ENCODE measurements at places on chromosomes 13 and 19.

- DNase-seq: no peak
These were observed 31.0 kb downstream of the CILP2 start for GRCh38 chr19:19568802-19569756.

DNA sequence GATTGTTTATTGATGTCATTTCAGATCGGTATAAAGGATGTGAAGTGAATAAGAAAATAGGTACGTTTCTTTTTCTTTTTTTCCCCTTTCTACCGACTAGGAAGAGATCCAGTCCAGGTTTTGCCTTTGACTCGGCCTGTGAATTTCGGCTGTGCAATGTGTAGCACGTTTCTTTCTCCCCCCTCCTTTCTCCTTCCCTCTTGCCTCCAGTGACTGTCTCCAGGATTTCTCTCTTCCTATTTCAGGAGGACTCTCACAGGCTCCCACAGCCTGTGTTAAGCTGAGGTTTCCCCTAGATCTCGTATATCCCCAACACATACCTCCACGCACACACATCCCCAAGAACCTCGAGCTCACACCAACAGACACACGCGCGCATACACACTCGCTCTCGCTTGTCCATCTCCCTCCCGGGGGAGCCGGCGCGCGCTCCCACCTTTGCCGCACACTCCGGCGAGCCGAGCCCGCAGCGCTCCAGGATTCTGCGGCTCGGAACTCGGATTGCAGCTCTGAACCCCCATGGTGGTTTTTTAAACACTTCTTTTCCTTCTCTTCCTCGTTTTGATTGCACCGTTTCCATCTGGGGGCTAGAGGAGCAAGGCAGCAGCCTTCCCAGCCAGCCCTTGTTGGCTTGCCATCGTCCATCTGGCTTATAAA lies at the start of gene GPC6:
TSS of gene GPC6 (plus strand) at position 185 of the 657 bp plus-strand sequence.
- peak; percentile 74 for DNase-seq

DNA sequence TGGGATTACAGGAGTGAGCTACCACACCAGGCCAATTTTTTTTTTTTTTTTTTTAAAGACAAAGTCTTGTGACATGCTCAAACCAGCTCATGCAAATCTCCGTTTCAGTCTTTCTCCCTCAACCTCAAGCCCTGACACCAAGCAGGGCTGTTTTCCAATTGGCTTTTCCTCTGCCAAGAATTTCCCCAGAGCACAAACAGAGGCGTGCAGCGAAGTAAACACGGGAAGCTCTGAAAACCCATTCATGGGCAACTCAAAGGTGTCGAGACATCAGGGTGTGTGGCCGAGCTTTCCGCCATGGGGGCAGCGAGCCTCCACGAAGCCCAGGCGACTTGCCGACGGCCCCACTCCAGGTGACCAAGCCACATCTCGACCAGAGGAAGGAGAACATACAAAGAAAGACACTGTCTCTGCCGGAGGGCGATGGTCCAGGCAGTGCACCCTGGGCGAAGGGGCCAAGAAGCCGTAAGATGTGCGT lies 70.0 kb downstream of the INSR start:
- no peak for DNase-seq

GRCh38 chr13:74107598-74107997 lies 26.6 kb downstream of the KLF12 start:
- DNase-seq: no peak

DNA sequence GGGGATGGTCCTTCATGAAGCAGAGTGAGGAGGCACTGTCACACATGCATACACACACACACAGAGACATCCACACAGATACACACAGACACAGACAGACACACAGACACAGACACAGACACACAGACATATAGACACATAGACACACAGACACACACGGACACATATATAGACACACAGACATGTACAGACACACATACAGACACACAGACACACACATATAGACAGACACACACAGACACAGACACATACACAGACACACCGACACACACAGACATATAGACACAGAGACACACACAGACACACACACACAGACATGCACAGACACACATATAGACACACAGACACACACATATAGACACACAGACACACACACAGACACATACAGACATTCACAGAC lies 173.9 kb downstream of the URI1 start:
- no peak for DNase-seq
